ENCODE measurements at places on chromosomes 16 and 17.

DNA sequence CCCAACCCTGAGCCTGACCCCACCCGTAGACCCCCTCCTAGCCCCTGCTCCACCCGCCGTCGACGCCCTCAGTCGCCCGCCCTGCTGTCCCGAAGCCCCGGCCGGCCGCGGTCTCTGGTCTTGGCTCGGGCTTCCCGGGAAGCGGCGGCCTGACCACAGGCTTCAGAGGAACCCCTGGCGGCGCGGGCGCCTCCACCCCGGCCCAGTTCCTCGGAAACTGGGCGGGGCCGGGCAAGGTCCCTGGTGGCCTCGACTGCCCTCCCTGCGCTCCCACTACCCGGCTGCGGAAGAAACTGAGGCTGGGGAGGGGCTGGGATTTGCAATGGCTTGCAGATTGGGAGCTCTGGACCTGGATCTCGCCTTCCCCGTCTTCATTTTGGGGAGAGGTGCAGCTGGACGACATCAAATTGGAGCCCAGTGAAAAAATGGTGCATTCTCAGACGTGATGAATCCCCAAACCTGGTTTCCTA is 692 bp upstream of the SOCS1 start:
- no peak for DNase-seq

DNA sequence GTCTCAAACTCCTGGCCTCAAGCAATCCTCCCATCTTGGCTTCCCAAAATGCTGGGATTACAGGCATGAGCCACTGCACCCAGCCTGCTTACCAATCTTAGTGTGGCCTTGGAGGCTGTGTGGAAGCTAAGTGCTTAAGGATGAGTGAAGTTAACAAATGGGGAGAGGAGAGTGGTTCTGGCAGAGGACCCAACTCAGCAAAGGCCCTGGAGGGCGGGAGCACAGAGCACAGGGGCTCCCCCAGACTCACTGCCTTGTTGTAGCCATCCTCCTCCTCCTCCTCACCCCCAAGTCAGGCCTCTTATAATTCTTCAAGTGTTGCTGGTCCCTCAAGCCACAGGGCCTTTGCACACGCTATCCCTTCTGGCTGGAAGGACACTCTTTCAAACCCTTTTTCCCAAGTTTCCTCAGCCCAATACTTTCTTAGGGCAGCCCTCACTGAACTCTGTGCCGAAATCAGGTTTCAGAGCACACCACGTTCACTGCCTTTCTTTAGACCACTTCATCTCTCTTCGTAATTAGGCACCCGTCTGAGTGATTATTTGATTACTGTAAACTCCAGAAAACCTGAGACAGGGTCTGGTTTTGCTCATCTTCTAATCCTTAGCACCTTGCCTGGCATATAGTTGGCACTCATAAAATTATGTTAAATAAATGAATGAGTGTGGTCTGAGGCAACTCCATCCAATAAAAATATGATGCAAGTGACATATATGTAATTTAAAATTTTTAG is 23.4 kb downstream of the NGFR start:
- no peak for DNase-seq

- no peak for DNase-seq
Measured at GRCh38 chr16:82185012-82185411, 15.0 kb upstream of the MPHOSPH6 start.

DNA sequence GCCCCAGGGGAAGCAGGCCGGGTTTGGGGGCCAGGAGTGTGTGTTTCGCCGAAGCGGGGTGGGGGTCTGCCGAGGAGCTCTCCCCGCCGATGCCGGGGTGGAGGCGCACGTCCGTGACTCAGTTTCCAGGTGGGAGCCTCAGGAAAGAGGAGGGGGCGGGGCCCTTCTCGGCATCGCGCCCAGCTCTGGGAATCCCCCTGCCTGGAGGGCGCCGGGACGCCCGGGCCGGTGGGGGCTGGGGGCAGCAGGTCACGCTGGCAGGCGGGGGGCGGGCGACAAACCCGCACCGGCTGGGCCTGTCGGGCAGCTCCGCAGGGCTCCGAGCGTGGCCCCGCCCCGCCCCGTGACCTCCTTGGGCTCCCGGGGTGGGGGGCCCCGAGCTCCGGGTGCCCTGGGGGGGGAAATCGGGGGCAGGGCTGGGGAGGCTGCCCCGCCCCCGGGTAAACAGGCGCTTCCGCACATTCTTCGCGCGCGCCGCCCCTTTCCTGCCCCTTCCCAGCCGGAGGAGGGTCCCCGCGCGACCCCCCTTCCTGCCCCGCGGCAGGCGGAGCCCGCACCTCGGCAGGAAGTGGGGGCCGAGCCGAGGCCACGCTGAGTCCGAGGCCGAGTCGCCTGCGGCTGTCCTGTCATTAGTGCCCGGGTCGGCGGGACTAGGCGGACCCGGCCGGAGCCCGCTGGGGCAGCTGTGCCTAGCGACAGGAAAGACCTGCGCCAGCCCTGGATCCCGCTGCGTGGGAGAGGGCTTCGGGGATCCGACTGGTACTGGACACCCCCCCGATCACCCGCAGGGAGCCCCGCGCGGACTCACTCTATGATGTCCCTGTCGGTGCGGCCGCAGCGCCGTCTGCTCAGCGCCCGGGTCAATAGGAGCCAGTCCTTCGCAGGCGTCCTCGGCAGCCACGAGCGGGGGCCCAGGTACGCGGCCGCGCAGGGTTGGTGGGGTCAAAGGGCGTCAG is 9.3 kb downstream of the RIPOR1 start:
- peak; percentile 79 for DNase-seq

DNA sequence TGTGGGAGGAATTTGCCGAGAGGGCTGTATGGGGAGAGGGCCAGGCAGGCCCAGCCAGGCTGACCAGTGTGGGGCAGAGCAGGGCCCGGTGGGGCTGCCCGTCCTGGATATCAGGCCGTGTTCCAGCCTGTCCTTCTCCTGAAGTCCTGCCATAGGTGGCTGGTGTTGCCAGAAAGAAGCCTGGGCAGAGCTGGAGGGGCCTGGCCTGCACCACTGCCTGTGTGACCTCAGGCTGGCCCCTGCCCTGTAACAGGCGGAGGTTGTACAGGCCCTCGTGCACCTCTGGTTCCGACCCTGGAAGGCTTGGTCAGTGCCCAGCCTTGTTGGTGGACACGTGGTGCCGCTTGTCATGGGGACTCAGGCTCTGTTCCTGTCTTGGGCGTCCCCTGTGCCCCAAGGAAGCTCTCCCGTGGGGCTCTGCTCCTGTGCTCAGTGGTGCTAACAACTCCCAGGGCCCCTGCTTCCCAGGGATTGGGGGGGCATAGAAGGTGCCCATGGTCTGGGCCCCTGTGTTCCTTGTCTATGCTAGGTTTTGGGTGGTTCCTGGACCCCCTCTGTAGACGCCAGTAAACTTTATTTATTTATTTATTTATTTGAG is 33.3 kb downstream of the ADCY7 start:
- DNase-seq = no peak

DNA sequence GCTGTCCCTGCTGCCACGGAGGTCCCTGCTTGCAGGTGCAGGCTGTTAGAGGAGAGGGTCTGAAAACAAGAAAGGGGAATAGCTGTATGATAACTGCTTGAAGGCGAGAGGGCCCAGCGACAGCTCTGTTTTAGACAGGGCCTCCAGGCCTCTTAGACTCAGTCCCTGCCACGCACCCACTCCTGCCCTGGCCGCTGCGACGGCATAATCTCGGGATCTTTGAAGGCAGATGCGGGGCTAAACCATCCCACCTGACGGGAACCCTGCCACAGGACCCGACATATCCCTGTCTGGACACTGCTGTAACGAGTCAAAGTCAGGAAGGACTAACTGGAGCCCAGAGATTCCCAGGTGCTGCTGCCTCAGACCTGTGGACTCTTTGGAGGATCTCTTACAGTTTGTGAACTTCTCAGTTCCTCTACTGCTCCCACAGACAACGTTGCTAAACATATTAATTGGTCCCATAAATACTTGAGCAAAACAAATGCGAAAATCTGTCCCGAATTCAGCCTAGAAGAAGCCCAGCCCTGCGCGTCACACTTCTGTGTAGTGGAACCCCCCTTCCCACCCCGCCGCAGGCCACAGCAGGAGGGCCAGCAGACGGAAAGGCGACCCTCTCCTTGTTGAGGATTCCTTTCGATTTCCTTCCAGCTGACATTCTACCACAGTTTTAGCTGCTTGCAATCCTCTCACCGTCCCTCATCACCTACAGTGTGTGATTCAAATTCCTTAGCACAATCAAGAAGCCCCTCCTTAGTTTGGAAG is 998 bp upstream of the TMEM11 start:
- DNase-seq = no peak
